ENCODE measurements at places on chromosomes 7 and 10.

- DNase-seq, result no peak
Observed at GRCh38 chr7:76316984-76317781, 14.7 kb downstream of the HSPB1 start.

DNA sequence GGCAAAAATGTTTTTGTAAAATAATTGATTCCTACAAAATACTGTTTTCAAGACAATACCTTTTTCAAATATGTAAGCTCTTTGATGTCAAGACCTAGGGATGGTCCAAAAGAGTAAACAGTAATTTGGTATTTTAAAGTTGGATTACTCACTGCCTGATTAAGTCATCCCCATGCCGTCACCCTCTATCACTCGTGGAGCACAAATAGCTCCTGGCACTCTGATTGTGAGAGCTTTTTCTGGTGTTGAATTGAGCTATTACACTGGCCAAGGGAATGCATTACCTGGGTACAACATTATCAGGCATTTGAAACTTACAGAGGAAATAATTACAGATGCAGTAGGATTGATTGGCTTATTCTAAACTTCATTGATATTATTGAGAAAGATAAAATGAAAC is 231.9 kb upstream of the GRM3 start:
- no peak for DNase-seq

DNA sequence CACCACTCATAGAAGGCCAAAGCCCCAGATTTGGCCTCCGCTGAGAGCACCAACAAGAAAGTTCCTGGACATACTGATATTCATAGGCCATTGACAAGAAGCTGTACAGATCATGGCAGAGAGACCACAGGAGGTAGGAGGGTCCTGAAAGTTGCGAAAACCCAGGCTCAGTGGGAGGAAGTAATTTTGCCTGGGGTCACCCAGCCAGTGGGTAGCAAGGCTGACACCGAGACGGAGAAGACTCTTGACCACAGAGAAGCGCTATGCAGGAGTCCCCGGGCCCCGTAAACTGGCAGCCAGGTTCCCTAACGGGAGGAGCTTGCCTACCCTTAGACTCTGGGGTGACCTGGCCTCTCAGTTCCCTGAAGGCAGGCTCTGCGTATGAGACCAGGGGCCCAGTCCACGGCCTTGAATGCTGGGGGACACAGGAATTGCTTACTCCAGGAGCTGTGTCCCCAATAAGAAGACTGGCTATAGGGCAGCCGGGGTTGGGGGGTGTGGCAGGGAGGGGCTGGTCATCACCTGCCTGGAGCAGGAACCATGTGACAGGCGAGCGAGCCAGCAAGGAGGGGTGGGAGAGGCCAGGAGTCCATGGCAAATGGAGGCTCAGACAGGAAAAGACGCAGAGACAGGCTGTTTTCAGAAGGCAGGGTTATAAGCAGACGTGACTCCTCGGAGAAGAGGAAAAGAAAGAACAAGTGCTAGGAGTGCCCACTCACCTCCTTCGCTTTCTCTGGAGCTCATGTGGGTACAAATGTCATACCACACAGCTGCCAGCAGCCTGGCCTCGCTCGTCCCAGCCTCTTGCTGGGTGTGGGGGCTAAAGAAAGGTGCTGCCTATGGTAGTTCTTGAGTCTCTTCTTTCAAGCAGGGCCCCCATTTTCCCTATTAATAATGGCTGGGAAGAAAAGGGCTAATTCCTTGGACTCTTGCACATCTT is 24.6 kb upstream of the NPFFR1 start:
- DNase-seq, result no peak

- no peak for DNase-seq
Observed at GRCh38 chr10:70912556-70912955, 24.2 kb upstream of the PCBD1 start.

GRCh38 chr10:75428434-75429158 is 2.8 kb upstream of the LRMDA start:
- no peak for DNase-seq

GRCh38 chr10:75401569-75402485 is at the start of gene ZNF503:
ZNF503 (minus strand) TSS chr10:75401764; CDS start chr10:75401419, 345 bp downstream.
- no peak for DNase-seq

GRCh38 chr7:146074195-146074765 is 42.3 kb upstream of the CNTNAP2 start:
- no peak for DNase-seq

DNA sequence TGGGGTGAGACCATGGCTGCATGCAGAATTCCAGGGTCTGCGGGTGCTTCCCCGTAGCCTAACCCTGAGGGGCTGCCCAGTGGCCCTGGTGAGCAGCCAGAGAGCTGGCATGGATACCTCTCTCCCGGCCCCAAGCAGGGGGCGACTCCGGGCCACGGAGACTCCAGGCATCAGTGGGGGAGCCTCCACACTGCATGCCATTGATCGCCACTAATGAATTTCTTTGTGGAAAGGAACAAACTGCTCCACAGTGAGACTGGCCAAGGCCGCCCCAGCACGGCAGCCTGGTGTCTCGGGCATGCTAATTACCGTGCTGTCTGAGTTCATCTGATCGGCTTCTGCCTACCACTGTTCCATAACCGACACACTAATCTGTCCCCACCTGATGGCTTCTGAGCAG is 184.4 kb downstream of the GRID1 start:
- DNase-seq, result no peak

DNA sequence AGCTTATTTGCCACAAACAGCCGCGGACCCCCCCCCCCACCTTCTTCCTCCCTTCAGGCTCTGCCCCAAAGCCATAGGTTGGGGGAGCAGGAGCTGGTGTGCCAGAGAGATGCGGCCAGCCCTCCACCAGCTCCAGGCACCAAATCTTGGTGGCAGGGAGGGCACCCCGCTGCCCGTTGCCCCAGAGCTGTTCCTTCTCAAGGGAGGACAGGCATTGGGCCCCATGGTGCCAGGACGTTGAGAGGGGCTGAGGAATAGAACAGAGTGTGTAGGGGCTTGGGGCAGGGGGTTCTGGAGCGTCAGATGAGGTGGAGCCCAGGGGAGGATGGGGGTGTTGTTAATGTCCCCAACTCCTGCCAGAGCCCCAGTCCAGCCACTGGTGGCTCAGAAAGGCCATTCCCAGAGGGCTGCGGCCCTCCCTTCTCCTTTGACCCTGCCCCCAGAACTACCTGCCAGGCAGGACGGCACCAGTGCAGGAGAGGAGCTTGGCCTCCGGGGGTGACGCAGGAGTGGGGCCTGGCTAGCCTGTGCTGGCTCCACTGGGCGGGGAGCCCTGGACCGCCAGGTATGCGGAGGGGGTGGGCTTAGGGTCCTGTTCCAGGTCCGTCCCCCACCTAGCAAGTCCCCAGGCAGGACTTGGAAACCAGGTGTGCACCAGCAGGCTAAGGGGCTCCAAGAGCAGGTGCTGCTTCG is 10.0 kb upstream of the SEC24C start:
- DNase-seq, result no peak

DNA sequence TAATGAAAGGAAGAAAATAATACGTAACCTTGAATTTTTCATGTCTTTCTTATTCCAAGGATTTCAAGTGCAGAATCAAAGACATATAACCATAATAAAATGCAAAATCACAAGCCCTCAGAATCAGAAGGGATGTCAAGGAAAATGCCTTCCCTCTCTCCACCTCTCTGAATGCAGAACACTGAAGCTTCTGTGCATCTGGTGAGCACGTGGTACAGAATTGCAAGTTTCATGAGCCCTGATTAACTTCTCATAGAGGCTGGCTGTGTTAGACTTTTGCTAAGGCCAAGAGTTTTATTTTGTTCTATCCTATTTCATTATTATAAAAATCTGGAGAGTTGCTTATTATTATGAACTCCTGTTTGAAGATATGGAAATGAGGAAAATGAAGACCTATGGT is 533.7 kb upstream of the POM121L12 start:
- no peak for DNase-seq

DNA sequence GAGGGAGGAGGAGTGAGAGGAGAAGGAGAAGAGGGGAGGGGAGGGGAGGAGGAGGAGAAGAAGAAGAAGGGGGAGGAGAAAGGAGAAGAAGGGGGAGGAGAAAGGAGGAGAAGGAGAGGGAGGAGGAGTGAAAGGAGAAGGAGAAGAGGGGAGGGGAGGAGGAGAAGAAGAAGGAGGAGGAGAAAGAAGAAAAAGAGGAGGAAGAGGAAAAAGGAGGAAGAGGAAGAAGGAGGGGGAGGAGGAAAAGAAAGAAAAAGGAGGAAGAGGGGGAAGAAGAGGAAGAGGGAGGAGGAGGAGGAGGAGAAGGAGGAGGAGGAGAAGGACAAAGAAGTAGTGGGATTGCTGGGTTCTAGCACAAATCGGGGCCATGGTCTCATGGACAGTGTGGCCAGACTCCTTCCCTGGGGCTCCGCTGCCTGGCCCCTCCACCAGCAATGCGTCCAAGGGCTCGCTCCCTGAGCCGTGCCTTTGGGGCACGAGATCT is 4.2 kb upstream of the MAFK start:
- no peak for DNase-seq

- no peak for DNase-seq
Observed at GRCh38 chr10:26441491-26442214, 3.5 kb downstream of the APBB1IP start.

GRCh38 chr10:90856261-90856660 is 1.6 kb downstream of the HTR7 start:
- DNase-seq, result no peak

DNA sequence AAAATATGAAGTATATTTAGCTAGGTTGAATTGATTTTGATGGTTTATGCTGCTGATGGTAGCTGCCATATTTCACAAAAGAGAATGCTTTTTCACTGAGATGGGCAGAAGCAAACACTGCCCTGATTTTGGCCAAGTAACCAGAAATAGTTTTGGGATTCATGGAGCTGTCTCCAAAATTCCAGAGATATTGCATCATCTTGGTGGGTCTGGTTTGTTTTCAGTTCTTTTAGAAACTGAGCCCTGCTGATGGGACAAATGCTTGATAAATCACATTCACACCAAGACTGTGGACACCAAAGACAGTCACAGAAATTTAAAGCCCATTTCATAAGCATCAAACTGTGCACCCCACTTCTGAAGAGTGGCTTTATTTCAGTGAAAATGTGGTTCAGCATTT is 140.5 kb downstream of the BICC1 start:
- no peak for DNase-seq

- peak; percentile 80 for DNase-seq
Observed at GRCh38 chr10:128268015-128268722, 141.9 kb upstream of the MKI67 start.

GRCh38 chr10:124641282-124642087 is 102.7 kb downstream of the FAM53B start:
- no peak for DNase-seq

DNA sequence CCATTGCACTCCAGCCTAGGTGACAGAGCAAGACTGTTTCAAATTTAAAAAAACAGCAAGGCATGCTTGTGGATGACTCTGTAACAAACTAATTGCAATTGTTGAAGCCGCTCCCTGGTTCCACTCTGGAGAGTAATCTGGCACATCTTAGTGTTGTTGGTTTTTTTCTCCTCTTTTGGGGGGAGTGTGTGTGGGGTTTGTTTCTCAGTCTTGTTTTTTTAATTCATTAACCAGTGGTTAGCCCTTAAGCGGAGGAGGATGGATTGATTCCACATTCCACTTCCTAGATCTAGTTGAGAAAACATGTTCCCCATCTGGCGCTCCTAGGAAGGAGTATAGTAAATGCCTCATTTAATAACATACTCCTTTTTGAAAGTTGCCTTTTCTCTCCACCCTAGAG is 8.6 kb upstream of the ZNF713 start:
- DNase-seq, result no peak

GRCh38 chr10:67893637-67894036 is 9.2 kb downstream of the SIRT1 start:
- DNase-seq, result no peak

DNA sequence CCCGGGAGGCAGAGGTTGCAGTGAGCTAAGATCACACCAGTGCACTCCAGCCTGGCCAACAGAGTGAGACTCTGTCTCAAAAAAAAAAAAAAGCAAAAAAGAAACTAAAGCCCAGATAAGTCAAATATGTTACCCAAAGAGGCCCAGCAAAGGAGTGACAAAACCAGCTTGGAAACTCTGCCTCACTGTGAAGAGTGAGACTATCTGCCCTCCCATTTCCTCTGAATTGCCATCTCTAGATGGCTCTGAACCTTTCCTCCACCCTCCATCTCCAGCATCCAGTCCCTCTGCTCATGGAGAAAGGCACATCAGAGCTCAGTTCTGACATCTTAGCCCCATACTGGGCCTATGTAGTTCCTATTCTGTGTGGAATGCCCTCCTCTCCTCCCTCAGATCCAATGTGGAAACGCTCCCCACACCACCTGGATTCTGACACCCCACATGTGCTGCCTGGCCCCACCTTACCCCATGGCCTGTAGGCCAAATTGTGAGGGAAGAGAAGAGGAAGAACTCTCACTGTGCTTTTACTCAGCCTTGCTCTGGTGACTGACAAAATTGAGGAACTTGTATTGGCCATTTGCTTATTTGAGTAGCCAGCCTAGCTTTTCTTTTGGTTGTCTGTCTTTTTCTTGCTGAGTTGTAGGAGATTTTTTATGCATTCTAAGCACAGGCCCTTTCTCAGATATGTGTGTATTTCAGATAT is 18.0 kb upstream of the NUDCD3 start:
- peak; percentile 67 for DNase-seq

GRCh38 chr10:95176101-95176500 is 17.9 kb upstream of the ACSM6 start:
- no peak for DNase-seq

DNA sequence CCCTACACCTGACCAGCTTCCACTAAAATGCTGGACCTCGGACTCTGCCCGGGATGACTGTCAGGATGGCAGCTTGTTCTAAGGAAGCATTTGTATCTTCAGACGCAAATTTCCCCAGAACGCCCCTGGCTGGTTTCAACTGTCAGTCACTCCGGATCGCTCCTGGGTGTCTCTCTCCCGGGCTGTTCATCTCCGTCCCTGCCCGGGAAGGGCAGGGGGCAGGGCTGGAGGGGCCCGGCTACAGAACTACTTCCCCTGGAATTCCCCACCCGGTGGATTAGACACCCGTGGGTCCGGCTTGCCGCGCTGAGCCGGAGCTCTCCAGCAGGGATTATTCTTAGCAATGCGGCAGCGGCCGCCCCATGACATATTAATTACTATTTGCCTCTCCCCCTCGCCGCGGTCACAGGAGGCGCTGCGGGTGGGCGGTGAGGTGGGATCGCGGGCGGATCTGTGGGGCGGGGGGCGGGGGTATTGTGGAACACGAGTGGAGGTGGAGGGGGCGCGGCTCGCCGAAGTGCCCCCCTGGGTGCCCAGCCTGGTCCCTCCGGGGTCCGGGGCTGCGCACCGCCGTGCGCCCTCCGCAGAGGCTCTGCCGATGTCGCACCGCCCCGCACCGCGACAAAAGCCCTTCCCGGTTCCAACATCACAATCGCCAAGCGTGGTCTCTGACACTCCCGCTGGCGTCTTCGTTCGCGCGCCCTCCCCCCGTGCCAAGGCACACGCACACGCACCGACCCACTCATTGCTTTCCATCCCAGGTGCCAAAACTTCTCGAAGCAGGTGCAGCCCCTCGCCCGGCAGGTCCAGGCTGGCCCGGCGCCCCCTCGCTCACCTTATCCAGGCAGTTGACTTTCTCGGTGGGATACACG is 276.1 kb upstream of the NEBL start:
- no peak for DNase-seq

DNA sequence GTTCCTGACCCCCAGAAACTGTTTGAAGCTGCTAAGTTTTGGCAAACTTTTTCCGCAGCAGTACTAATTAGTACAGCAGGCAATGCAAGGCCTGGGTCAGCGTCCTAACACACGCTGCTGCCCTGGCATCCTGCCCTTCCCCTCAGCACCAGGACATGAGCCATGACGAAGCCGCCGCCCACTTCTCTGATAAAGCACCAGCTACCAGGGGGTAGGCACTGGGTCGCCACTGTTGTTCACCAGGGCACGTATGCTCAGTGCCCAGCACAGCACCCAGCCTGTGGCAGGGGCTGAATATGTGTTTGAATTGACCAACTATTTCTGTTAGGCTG is 59.5 kb downstream of the CHST15 start:
- DNase-seq, result no peak

GRCh38 chr7:131845573-131846314 is 289.3 kb upstream of the PODXL start:
- DNase-seq, result no peak

Measured in Karpas-422 (cell line).